ENCODE measurements at places on chromosomes 2 and 18.

DNA sequence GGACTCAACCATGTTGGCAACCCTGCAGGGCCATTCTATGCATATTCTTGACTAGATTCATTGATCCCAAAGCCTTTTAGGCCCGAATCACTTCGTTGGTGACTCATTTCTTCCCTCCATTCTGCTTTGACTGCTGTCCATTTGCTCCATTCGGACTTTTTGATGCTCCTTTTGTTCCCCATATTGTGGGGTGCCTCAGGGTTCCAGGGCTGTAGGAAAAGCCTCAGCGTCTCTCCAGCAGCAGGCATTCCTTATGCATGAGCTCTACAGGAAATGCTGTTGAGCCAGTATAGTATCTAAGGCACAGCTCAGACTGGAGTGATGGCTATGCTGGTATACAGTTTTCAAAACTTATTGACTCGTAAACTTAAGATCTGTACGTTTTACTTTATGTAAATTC, 292.6 kb downstream of the PRKCE start:
- DNase-seq, result no peak

GRCh38 chr2:102208774-102209173, 22.0 kb downstream of the IL1RL2 start:
- no peak for DNase-seq

- no peak for DNase-seq
Observed at GRCh38 chr2:85116207-85116606, 17.0 kb upstream of the TCF7L1 start.

DNA sequence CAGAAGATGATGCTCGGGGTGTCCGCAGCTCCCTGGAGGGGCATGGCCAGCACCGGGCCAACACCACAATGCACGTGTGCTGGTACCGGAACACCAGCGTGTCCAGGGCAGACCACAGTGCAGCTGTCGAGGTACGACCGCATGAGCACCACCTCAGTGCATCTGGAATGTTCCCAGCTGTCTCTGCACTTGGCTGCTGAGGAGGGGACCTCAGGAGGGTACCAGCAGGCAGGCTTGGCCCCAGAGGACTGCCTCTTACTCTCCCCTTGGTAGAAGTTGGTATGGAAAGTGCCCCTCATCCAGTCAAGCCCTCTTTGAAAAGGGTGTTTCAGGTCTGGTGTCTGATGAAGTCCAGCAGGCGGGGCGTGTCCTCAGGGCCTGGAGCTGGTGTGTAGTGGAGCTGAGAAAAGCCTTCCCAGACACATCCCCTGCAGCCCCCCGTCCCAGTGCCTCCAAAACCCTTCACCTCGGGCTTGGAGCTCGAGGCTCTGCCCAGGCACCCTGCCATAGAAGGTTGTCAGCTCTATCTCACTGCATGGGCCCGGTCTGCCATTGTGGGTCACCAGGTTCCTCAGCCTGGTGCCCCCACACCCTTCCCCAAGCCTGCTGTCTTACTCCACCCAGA, 16.7 kb downstream of the STK25 start:
- no peak for DNase-seq

DNA sequence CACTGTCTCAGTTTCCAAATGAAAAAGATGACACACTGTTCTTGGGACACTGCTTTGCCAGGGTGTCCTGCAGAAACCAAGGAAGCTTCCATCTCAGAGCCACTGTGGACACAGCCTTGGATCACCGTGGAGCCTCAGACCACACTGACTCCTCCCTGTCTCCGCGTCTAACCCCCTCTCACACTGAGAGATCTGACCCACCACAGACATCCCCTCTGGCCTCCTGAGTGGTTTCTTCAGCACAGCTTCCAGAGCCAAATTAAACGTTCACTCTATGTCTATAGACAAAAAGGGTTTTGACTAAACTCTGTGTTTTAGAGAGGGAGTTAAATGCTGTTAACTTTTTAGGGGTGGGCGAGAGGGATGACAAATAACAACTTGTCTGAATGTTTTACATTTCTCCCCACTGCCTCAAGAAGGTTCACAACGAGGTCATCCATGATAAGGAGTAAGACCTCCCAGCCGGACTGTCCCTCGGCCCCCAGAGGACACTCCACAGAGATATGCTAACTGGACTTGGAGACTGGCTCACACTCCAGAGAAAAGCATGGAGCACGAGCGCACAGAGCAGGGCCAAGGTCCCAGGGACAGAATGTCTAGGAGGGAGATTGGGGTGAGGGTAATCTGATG, 113.4 kb upstream of the PKDCC start:
- DNase-seq, result no peak

- peak; percentile 59 for DNase-seq
Observed at GRCh38 chr2:126658905-126659561, 3.1 kb downstream of the GYPC start.

GRCh38 chr18:11871501-11871900, 20.3 kb downstream of the CHMP1B start:
- DNase-seq, result peak; percentile 57

GRCh38 chr2:150097901-150098531, 389.5 kb downstream of the RND3 start:
- no peak for DNase-seq

GRCh38 chr2:111194835-111195621, 74.3 kb downstream of the BCL2L11 start:
- DNase-seq, result peak; percentile 78

DNA sequence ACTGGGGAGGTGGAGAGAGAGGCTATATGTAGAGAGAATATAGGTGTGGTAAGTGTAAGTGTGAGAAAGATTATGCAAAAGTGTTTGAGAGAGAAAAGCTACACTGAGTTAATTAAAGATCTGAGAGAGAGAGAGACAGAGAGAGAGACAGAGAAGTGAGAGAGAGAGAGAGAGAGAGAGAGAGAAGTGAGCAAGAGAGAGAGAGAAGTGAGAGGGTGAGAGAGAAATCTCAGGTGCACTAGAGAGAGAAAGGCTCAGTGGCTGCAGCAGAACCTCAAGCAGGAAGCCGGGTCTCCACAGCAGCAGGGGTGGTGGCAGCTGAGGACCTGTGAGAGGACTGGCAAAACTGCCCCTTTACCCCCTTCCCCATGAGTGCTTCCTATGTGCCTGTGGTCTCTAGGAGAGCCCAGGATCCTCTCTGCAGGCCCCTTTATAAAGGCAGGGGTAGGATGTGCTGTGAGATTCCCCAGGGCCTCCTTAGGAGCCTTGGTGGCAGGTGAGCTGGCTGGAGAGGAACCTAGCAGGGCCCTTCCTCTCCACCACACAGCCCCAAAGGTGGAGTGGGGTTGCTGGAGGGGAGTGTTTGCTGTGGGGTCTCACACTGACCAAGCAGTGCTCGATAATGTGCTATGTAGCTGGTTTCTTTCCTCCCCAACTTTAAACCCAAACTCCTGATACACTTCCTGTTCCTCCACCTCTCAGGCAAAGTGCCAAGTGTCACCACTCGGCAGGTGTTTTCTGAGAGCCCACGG, 52.6 kb downstream of the SLC4A5 start:
- peak; percentile 61 for DNase-seq

GRCh38 chr2:23354554-23354953, 30.4 kb upstream of the KLHL29 start:
- no peak for DNase-seq

- no peak for DNase-seq
Observed at GRCh38 chr2:236343400-236344161, 79.4 kb upstream of the ASB18 start.

DNA sequence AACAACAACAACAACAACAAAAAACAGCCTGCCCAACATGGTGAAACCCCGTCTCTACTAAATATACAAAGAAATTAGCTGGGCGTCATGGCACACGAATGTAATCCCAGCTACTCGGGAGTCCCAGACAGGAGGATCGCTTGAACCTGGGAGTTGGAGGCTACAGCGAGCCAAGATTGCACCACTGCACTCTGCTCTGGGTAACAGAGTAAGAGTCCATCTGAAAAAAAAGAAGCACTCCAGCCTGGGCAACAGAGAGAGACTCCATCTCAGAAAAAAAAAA, 344.1 kb upstream of the PLGLB2 start:
- no peak for DNase-seq

DNA sequence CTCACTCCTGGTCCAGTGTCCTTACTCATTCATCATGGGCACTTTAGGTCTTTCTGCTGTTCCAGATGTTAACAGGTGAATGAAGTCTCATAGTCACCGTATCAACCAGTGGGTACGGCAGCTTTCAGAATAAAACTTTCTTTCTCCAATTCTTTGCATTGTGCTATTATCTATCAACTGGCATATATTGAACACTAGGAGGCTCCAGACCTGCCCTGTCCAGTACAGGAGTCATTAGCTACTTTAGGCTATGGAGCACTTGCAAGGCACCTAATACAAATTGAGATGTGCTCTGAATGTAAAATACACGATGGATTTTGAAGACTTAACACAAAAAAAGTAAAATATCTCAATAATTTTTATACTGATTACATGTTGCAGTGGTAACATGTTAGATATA, 43.2 kb upstream of the NEB start:
- no peak for DNase-seq

DNA sequence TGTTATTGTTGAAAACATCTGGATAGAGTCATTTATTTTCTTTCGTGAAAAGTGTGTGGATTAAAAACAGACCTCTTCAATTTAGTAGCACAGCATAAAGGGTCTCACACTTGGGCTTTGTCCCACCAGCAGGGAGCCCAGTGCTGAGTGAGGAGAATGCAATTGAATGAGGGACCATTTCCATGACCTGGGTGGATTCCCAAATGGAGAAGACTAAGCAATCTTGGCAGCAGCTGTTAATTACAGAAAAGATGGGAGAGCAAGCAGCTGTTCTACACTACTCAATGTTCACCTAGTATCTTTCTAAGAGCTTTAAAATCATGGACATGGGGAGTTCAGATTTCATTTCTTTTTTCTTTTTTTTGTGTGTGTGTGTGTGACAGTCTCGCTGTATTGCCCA, 121.8 kb upstream of the FN1 start:
- no peak for DNase-seq

DNA sequence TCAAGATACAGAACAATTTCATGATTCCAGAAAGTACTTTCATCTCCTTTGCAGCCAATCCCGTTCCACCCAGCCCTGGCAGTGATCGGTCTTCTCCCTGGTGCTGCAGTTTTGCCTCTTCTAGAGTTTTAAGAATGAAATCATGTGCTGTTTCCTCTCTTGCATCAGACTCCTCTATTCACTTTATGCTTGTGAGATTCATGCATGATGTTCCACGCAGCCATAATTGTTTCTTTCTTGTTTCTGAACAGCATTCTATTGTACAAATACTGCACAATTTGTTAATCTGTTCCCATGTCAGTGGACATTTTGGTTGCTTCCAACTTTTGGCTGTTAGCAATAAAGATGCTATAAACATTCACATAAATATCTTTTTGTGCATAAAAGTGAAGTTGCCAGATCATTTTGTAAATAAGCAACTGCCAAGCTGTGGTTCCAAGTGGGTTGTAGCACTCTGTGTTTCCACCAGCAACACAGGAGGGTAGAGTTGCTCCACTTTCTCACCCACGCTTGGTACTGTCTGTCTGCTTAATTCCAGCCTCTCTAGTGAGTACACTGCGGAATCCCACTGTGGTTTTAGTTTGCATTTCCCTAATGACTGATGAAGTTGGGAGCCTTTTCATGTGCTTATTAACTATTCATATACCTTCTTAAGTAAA, 104.5 kb downstream of the TWIST2 start:
- no peak for DNase-seq

DNA sequence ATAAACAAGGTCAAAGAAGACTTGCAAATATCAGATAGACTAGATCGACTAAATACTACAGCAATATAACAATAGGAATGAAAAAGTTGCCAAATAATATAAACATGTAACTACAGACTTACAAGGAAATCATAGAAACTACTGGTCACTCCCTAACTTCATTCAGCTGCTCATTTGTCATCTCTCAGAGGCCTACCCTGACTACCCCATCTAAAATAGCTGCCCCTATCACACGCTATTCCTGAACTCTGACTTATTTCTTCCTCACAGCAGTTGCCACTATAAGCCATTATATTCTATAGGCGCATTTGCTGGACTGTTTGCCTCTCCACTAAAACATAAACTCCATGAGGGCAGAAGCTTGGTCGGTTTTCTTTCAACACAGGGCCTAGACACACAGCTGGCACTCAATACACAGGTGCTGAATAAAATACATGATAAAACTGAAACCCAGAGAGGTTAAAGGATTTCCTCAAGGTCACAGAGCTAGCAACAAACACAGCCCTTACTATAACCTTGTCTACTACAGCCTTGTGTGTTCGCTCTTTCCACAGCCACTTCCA, 1.8 kb downstream of the STRN start:
- no peak for DNase-seq

DNA sequence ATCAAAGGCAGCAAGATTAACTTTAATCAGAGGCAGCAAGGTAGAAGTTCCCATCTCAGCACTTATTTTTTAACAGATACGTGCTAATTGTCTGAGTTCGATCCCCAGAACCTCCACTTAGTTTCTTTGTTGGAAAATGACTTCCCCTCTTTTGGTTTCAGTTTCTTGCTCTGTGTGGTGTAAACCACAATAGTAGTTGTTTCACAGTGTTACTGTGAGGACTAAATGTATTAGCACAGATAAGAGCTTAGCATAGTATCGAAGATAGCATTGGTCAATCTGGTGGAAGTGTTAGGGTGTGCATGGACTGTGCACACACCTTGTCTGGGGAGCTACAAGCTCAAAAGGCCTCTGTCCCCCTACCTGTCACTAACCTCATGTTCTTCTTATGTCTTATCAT, 988.3 kb upstream of the GYPC start:
- DNase-seq, result no peak

DNA sequence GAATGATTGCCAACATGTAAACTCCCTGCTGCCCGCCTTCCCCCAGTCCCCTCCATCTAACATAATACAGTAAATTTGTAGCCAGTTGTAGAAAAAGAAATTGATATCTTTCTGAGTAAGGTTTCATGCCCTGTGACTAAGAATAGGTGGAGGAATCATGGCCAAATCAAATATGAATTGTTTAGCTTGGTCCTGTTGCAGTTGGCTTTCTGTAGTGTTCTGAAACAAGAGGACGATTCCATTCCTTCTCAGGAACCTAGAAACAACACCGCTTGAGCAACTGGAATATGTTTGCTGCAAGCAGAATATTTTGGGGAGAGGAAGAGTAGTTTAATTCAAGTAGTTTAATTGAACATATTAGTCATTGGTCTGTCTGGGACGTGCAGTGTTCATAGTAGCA, 7.0 kb upstream of the DRC1 start:
- DNase-seq, result no peak

GRCh38 chr18:6255116-6255705, 159.5 kb downstream of the L3MBTL4 start:
- no peak for DNase-seq

- DNase-seq, result no peak
Observed at GRCh38 chr2:58227171-58227917, 13.8 kb downstream of the FANCL start.

DNA sequence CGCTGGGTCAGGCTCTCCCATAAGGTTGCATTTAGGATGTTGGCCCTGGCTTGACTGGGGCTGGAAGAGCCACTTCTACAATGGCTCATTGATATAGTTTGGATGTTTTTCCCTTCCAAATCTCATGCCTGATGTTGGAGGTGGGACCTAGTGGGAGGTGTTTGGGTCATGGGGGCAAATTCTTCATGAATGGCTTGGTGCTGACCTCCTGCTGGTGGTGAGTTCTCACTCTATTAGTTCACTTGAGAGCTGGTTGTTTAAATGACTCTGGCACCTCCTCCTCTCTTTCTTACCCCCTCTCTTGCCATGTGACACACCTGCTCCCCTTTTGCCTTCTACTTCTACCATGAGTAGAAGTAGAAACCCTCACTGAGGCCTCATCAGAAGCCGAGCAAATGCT, 20.5 kb downstream of the ACOXL start:
- DNase-seq, result no peak

GRCh38 chr2:238651306-238652052, 196.4 kb upstream of the TWIST2 start:
- no peak for DNase-seq

GRCh38 chr2:223602972-223603371, 811 bp upstream of the SCG2 start:
- DNase-seq, result no peak

Data from GM06990 (cell line).